ENCODE measurements at places on chromosomes 12 and 14.

DNA sequence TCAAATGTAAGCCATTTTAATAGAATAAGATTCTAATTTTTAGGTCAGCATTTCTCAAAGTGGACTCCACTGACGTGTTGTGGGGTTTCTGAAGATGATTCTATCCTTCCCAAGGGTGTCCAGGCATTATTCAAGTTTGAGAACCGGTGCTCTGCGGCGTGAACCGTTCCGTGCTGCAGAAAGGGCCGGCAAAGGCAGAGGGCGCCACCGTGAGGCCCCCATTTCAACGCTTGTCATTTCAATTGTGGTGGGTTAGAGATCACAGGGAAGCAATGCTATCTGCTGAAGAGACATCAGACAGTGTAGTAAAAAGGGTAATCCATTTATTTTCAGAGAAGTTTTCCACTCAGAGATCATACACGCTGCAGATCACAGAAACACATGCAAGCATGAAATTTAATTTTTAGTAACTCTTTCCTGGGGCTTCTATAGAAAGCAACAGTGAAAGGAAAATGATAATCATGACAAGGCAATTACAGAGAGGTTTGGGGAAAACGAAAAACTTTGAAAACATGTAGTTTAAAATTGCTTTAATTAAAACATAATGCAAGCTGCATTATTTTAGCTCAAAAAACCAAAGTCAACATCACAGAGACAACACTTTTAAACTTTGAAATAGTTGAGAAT, 201.7 kb downstream of the EXOC5 start:
- DNase-seq = peak; percentile 85

DNA sequence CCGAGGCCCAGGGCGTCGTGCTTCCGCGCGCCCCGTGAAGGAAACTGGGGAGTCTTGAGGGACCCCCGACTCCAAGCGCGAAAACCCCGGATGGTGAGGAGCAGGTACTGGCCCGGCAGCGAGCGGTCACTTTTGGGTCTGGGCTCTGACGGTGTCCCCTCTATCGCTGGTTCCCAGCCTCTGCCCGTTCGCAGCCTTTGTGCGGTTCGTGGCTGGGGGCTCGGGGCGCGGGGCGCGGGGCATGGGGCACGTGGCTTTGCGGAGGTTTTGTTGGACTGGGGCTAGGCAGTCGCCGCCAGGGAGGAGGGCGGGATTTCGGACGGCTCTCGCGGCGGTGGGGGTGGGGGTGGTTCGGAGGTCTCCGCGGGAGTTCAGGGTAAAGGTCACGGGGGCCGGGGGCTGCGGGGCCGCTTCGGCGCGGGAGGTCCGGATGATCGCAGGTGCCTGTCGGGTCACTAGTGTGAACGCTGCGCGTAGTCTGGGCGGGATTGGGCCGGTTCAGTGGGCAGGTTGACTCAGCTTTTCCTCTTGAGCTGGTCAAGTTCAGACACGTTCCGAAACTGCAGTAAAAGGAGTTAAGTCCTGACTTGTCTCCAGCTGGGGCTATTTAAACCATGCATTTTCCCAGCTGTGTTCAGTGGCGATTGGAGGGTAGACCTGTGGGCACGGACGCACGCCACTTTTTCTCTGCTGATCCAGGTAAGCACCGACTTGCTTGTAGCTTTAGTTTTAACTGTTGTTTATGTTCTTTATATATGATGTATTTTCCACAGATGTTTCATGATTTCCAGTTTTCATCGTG, 612 bp downstream of the MDM2 start:
- DNase-seq = peak; percentile 86

DNA sequence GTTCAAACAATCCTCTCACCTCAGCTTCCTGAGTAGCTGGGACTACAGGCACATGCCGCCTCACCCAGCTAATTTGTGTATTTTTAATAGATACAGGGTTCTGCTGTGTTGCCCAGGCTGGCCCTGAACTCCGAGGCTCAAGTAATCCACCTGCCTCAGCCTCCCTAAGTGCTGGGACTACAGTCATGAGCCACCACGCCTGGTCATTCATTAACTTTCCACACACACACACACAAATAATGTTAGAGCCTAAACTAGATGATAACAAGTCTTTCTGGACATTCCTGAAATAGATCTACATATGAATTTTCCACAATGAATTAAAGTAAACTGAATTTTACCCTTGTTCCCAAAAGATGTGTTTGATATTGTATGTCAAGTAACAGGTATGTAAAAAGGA, 776.0 kb downstream of the GALC start:
- no peak for DNase-seq

- peak; percentile 24 for DNase-seq
These were observed 88.2 kb downstream of the TBC1D30 start for GRCh38 chr12:64912516-64913255.

DNA sequence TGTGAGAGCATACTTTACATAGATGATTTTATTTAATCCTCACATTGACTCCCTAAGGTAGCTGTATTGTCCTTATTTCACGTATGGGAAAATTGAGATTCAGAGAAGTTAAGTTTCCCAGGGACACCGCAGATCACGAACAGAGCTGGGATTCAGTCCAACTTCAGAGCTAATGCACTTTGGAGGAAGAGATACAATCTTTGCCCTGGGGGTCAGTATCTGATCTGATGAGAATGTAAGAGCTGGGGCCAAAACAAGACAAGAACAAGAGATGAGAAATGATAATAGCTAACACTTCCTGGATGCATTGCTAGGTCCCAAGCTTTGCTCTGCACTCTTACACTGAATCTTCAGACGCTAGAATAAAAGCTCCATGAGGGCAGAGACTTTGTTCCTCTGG, 6.0 kb upstream of the CSAD start:
- DNase-seq = no peak

- DNase-seq = no peak
These were observed 85.3 kb downstream of the SCARB1 start for GRCh38 chr12:124778411-124778810.

DNA sequence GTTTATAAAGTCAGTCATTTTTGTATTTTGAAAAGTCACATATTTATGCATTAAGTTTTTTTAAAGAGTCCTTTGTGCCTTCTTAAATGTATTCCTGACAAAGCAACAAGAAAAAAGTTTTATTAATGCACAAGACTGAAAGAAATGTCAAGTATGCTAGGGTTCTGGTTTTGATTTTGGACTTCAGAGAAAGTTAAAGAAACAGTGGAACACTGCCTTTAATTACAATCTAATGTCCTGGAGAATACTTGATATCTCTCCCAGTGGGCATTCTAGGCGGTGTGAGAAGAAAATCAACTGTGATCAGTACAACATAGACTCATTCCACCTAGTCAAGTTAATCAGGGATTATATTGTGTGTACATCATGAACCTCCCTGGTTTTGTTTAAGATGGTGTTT, 49.9 kb downstream of the PRICKLE1 start:
- DNase-seq = peak; percentile 47

- DNase-seq = no peak
These were observed 1178.0 kb downstream of the VRK1 start for GRCh38 chr14:97975216-97975615.

GRCh38 chr12:66206141-66206540, 17.1 kb downstream of the IRAK3 start:
- no peak for DNase-seq

- no peak for DNase-seq
These were observed 3.2 kb downstream of the SPTLC2 start for GRCh38 chr14:77613201-77613600.

GRCh38 chr14:52094546-52095271, 25.9 kb upstream of the NID2 start:
- peak; percentile 73 for DNase-seq

- DNase-seq = peak; percentile 15
These were observed 69.4 kb downstream of the FGD6 start for GRCh38 chr12:95147866-95148265.

- no peak for DNase-seq
These were observed 15.7 kb upstream of the TMEM119 start for GRCh38 chr12:108613548-108613947.

- peak; percentile 76 for DNase-seq
These were observed 18.9 kb downstream of the VSX2 start for GRCh38 chr14:74257941-74258763.

DNA sequence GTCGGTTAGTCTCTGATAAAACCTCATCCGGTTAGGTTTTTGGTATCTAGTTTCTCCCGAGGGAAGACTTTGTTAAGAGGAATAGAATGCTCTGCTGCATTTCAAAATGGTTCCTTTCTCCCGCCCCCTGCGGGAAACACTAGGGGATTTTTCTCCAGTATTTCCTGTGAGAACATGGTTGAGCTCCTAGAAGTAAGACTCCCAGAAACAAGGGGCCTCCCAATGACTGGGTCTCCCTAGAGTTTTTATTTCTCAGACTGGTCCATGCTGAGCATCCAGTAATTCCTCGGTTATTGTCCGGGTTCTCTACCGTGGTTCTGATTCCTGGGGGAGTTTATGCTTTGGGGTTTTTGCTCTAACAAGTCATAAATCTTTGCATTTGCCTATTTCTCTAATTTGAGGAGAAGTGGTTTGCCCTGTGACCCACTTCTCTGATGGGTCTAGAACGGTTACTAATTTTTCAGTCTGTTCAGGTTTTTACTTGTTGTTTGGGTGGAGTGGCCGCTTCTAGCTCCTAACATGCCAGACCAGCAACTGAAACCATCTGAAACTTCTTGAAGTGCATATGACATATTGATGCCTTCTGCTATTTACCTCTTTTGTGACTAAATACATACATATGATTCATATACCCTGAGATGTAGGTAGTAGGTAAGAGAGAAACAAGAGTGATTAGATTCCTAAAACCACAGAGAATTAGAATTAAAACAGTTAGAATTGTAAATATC, 25.1 kb downstream of the TESPA1 start:
- DNase-seq = no peak

GRCh38 chr12:54001283-54002187, 1.6 kb downstream of the HOXC9 start:
- DNase-seq = no peak

GRCh38 chr14:93045211-93045674, 70.5 kb downstream of the ITPK1 start:
- DNase-seq = peak; percentile 80

GRCh38 chr12:32896432-32897280, at the start of gene PKP2:
PKP2 (minus strand) TSS chr12:32896777; CDS start chr12:32896731, 46 bp downstream.
- peak; percentile 80 for DNase-seq

- no peak for DNase-seq
These were observed 15.8 kb upstream of the KRT7 start for GRCh38 chr12:52217223-52217622.

GRCh38 chr12:27083861-27084394, 1.6 kb upstream of the C12orf71 start:
- peak; percentile 85 for DNase-seq

DNA sequence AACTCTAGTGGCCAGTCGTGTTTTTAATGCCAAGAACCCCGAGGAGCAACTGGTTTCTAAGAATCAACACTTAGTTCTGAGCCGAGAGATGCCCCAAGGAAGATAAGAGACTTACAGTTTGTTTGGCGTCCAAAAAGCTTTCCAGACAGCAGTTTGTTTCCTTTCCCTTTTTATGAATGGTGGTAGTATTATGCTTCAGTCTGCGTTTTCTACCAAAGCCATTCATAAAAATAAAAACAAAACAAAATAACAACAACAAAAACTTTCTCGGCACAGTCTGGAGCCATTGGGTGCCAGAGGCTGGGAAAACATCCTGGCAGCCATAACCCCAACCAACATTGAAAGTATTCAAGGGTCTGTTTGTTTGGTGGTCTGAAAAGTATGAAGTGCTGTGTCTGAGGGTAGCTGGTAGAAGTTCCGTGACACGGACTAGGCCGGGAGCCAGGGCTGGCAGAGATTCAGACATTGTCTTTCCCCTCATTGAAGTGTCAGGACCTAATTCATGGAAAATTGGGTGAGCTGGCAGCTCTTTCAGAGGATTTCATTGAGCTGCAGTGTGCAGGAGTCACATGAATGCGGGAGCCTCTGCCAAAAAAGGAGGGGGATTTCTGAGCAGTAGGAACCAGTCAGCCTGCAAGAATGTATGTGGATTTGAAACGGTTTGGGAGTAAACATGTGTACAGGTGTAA, 124.2 kb downstream of the HMGA2 start:
- DNase-seq = peak; percentile 90

DNA sequence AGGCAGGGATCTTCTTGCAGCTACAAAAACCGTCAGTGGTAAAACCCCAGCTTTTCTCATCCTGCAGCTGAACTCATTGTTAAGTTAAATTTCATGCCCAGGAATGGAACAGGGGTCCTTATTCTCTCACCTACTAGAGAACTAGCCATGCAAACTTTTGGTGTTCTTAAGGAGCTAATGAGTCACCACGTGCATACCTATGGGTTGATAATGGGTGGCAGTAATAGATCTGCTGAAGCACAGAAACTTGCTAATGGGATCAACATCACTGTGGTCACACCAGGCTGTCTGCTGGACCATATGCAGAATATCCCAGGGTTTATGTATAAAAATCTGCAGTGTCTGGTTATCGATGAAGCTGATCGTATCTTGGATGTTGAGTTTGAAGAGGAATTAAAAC, 68.9 kb downstream of the DCAF5 start:
- no peak for DNase-seq

- peak; percentile 4 for DNase-seq
These were observed 57.4 kb downstream of the RPH3A start for GRCh38 chr12:112848972-112849371.

DNA sequence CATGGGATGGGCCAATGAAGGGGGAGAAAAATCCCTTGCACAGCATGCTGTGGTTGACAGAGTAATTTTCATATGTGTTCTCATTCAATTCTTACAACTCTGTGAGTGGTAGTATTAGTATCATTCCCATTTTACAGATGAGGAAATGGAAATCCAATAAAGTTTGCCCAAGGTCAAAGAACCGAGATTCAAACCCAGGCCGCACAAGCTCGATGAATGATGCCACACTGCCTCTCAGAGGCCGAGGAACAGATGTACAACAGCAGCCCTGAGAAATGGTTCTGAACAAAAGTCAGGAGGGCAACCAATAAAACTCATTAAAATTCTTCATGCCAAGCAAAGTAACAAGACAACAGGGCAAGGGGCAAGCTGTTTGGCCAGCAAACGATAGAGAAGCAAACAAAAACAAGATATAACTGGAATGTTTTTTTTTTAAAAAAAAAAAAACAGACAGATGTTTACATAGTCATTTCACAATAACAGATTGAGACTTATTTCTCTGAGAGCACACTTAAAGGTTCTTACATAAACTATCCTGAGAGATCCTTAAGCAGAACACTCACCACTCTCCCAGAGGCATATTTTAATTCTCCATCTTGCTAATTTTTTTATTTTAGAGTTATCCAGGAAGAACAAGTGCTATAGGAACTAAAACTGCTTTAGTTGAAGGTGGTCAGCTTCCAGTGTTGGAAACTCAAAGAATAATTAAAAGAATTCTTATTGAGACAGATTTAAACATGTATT, 85.8 kb downstream of the EXOC5 start:
- DNase-seq = peak; percentile 31

- DNase-seq = no peak
These were observed 32.3 kb downstream of the LGMN start for GRCh38 chr14:92716131-92716530.

- DNase-seq = no peak
These were observed 20.2 kb upstream of the DUSP16 start for GRCh38 chr12:12582895-12583303.
